ENCODE measurements at places on chromosomes 13 and 19. TPM values are rescaled to one million over a fixed set of nuclear protein-coding genes. Genes with fewer than 3 reads are reported as not detected.

ZSCAN4 gene
- 0.05 TPM for polyA plus RNA-seq

FFAR1 gene
- polyA plus RNA-seq, result 3.6 TPM

ERICH4 gene
- not detected for polyA plus RNA-seq

RGS9BP gene
- not detected for polyA plus RNA-seq

TNNI3 gene
- 2.9 TPM for polyA plus RNA-seq

ZNF587B gene
- polyA plus RNA-seq, result 4.4 TPM

C19orf33 gene
- polyA plus RNA-seq, result 19.4 TPM

PLIN5 gene
- polyA plus RNA-seq, result 533 TPM

TMEM147 gene
- polyA plus RNA-seq, result 70.2 TPM

COX6B2 gene
- polyA plus RNA-seq, result 0.28 TPM

DNA sequence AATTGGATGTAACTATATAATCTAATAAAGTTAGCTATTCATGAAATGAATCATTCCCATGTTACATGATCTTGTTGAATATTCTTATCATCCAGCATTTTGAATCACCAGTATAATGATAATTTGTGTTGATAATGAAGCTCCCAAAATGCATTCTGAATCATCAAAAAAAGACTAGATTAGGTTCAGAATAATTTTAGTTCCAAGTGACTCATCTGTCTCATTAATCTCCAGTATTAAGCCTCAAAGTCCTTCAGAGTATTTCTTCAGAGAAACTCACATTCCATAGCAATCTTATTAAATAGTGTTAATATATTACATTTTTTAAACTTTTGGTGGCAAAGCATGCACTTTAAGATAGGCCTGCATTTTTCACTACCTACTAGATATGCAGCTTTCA lies 207.5 kb downstream of the SLITRK5 start:
- H3K4me1 ChIP-seq, result no peaks in the 10 kb centered on the region
- no peaks in the 10 kb centered on the region for H3K27me3 ChIP-seq
- no peaks in the 10 kb centered on the region for H3K36me3 ChIP-seq
- H3K4me3 ChIP-seq, result no peak overlapping the region

DNA sequence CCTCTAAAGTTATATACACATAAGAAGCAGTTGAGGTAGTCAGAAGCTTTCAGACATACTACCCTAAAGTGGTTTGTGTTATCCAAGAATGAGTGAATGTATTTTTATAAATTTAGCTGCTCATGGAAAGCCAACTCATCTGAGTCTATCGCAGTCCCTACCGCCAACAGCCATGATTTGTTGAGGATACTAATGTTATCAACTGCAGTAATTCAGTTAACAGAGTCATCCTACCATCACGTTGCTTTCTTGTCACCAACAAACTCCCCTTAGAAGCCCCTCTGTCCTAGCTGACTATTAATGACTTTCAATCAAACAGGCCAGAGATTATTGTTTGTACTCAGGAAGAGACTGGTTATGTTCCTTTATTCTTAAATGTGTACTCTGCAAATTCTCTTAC lies 169.9 kb downstream of the DCT start:
- H3K4me3 ChIP-seq, result no peak overlapping the region
- no peak overlapping the region for H3K27ac ChIP-seq
- no peaks in the 10 kb centered on the region for H3K4me1 ChIP-seq
- no peaks in the 10 kb centered on the region for H3K27me3 ChIP-seq

DNA sequence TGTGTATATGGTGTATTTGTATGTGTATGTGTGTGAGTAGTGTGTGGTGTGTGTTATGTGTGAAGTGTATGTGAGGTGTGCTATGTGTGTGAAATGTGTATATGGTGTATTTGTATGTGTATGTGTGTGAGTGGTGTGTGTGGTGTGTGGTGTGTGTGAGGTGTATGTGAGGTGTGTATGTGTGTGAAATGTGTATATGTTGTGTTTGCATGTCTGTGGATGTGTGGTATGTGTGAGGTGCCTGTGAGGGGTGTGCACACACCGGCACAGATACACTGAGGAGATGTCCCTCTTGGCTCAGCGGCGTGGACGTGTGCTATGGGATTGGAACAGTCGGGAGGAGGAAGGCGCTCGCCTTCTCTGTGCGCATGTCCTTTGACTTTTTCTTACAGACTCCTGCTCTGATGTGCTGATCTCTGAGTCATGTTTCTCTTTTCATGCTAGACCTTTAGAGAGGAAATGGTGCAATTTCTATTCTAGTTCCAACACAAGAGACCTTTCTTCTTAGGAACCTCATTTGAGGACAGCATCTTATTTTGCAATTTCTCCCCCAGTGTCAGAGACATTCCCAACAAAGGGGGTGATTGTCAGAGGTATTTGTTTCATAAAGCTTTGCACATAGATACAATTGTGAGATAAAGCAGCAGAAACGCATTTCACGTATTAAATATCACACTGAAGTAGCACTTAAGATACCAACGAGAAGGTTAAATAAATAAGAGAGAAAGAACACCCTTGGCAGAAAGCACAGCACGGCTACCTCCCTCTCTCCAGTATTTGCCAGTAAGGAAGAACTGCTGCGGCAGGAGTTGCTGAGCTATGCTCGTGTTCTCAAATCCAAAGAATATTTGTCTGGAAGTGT lies 11.3 kb upstream of the TNFRSF19 start:
- DNase-seq, result no peak
- no peak overlapping the region for H3K27ac ChIP-seq
- H3K27me3 ChIP-seq, result no peaks in the 10 kb centered on the region
- H3K4me3 ChIP-seq, result no peak overlapping the region
- H3K4me1 ChIP-seq, result peaks cover 7% of the 10 kb centered on the region

DNA sequence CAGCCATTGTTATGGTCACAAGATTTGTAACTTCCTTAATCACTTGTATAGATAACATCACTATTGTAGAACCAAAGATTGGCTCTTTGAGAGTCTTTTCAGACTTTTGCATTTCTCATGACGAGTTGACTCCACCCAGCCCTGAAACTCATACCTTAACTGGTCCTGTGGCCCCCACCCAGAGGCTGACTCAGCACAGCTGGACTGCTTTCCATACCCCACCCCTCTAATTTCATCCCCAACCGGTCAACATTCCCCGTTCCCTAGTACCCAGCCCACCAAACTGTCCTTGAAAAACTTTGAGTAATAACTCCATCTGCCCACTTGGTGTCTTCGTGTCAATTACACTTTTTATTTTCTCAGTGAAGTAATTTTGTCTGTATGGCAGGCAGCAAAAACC lies 32.1 kb upstream of the SLITRK1 start:
- no peaks in the 10 kb centered on the region for H3K27me3 ChIP-seq
- H3K4me3 ChIP-seq, result no peak overlapping the region
- no peak for DNase-seq
- no peaks in the 10 kb centered on the region for H3K36me3 ChIP-seq
- no peak overlapping the region for H3K27ac ChIP-seq

DNA sequence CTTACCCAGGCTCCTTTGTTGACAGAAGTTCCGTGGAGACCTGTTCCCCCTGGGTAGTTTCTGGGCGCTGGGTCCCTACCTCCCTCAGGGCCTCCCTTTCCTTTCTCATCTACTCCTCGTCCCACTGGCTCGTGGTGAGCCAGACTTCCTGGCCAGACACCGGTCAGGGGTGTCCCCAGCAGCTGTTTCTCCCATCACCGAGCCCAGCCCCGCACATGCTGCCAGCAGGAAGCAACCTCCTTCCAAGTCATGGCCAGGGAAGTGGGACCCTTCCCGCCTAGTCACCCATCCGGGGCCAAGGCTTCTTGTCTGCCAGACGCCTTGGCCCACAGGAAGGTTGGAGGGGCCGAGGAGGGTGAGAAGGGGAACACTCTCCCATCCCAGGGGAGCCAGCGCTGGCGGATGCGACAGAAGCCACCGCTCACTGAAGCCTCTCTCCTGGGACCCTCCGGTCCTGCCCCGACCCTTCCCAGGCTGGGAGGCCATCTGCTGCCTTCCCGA lies 5.7 kb downstream of the PAK4 start:
- H3K4me3 ChIP-seq, result no peak overlapping the region
- peak overlapping the region; percentile 15 for H3K27ac ChIP-seq
- H3K36me3 ChIP-seq, result no peaks in the 10 kb centered on the region
- no peak for DNase-seq
- peaks cover 30% of the 10 kb centered on the region for H3K4me1 ChIP-seq

- no peak for DNase-seq
- no peak overlapping the region for H3K27ac ChIP-seq
- no peaks in the 10 kb centered on the region for H3K36me3 ChIP-seq
- H3K27me3 ChIP-seq, result no peaks in the 10 kb centered on the region
These were observed 318.3 kb downstream of the FOXO1 start for GRCh38 chr13:40348096-40348679.

GRCh38 chr19:30640252-30640965 lies 268.2 kb downstream of the ZNF536 start:
- H3K36me3 ChIP-seq, result no peaks in the 10 kb centered on the region
- DNase-seq, result no peak
- H3K4me3 ChIP-seq, result no peak overlapping the region
- H3K27ac ChIP-seq, result no peak overlapping the region

DNA sequence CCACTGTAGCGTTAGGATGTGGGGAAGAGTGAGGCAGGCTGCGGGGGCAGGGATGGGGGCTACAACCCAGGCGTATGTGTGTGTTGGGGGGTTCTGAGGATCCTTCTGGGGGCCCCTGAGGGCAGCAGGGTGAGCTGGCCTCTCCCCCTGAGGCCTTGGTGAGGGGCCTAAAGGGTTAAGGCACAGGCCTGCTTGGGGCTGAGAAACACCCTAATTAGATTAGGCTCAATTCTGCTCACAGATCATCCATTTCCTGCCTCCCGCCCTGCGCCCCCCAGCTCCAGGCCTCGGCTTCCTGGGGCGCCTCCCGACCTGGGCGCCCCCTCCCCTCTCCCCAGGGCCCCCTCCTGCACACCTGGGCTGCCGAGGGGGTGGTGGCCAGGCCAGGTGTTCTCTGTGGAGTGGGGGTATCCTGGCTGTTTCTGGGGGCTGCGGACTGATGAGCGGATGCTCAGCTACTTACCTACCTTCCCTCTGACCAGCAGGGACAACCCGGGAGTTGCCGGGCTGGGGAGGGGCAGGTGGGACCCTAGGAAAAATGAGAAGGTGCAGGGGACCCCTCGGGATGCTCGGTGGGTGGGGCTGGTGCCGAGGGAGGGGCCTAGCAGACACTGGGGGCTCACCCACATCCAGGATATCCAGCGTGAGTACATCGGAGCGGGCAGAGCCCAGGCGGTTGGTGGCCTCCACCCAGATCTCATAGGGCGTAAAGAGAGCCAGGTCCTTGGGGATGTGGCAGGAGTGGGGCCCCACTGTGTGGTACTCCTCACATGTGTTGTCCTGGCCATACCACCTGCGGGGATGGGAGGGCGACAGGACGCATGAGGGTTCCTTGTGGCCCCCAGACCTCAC lies 8.6 kb downstream of the CRLF1 start:
- no peak for DNase-seq
- H3K36me3 ChIP-seq, result no peaks in the 10 kb centered on the region
- no peaks in the 10 kb centered on the region for H3K4me1 ChIP-seq
- H3K27ac ChIP-seq, result no peak overlapping the region

- DNase-seq, result no peak
- H3K27ac ChIP-seq, result no peak overlapping the region
- H3K36me3 ChIP-seq, result no peaks in the 10 kb centered on the region
- no peak overlapping the region for H3K4me3 ChIP-seq
These were observed 106.1 kb downstream of the IRS2 start for GRCh38 chr13:109680288-109680687.

GRCh38 chr19:36819130-36819630 lies 19.0 kb downstream of the ZNF790 start:
- H3K27ac ChIP-seq, result no peak overlapping the region
- no peak for DNase-seq
- peaks cover 51% of the 10 kb centered on the region for H3K36me3 ChIP-seq
- H3K27me3 ChIP-seq, result no peaks in the 10 kb centered on the region

DNA sequence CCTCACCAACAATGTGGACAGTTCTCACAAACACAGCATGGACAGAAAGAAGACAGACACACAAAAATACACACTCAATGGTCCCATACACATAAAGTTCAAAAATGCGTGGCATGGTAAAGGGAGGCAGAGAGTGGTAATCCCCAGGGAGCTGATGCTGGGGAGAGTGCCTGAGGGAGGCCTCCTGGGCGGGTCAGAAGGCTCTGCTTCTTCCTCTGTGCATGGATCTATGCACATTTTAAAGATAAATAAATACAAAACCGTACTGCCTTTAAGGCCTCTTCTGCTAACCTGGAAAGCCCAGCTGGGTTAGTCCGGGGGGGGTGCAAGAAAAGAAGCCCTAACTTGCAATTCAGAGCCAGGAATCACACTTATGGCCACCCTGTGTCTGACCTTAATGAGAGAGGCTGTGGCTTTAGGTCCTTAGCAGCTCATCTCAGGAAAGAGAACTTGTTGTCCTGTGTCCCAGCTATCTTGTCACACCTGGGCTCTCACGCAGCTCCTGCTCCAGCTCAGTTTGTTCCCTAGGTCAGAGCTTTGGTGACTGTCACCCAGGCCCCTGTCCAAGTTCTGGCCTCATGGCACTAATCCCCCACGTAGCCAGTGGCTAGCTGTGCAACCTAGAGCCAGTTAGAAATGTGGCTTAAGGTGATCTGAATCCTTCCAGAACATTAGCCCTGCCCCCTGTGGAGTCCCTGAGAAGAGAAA lies 28.5 kb downstream of the POP4 start:
- H3K27me3 ChIP-seq, result no peaks in the 10 kb centered on the region
- H3K27ac ChIP-seq, result no peak overlapping the region
- H3K36me3 ChIP-seq, result no peaks in the 10 kb centered on the region
- H3K4me3 ChIP-seq, result no peak overlapping the region

GRCh38 chr19:41868120-41868988 lies 8.3 kb downstream of the RPS19 start:
- H3K27me3 ChIP-seq, result no peaks in the 10 kb centered on the region
- H3K27ac ChIP-seq, result no peak overlapping the region
- DNase-seq, result no peak
- H3K4me3 ChIP-seq, result no peak overlapping the region
- H3K36me3 ChIP-seq, result peaks cover 28% of the 10 kb centered on the region

- no peak overlapping the region for H3K4me3 ChIP-seq
- no peaks in the 10 kb centered on the region for H3K36me3 ChIP-seq
- H3K27me3 ChIP-seq, result peaks cover 42% of the 10 kb centered on the region
- DNase-seq, result no peak
- peaks cover 7% of the 10 kb centered on the region for H3K4me1 ChIP-seq
These were observed 2.2 kb downstream of the ZIC2 start for GRCh38 chr13:99983499-99984401.

- no peak overlapping the region for H3K4me3 ChIP-seq
- no peak overlapping the region for H3K27ac ChIP-seq
- H3K27me3 ChIP-seq, result peaks cover 3% of the 10 kb centered on the region
- DNase-seq, result no peak
- no peaks in the 10 kb centered on the region for H3K36me3 ChIP-seq
- H3K4me1 ChIP-seq, result no peaks in the 10 kb centered on the region
These were observed 2.2 kb downstream of the CD70 start for GRCh38 chr19:6588508-6589345.

- no peaks in the 10 kb centered on the region for H3K27me3 ChIP-seq
- no peak overlapping the region for H3K4me3 ChIP-seq
- peaks cover 10% of the 10 kb centered on the region for H3K4me1 ChIP-seq
- no peak overlapping the region for H3K27ac ChIP-seq
These were observed 10.4 kb downstream of the ZNF91 start for GRCh38 chr19:23384858-23385257.

All from pancreas (tissue), 10 donors.